ENCODE measurements at places on chromosomes 4 and X.

DNA sequence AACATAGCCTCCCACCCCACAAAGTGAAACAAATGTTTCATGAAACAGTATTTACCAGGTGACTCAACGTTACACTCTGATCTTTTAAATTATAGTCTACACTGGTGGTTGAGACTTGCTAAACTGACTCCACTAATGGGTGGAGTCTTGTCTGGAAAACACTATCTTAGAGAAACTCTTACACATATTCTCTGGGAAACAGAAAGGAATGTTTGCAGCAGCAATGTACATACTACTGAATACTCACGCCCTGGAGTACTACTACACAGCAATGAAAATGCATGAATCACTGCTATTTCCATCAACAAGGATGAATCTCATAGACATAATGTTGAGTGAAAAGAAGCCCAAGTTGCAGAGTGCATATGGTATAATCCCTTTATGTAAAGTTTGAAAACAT, 208.5 kb upstream of the IGFBP7 start:
- DNase-seq = no peak

DNA sequence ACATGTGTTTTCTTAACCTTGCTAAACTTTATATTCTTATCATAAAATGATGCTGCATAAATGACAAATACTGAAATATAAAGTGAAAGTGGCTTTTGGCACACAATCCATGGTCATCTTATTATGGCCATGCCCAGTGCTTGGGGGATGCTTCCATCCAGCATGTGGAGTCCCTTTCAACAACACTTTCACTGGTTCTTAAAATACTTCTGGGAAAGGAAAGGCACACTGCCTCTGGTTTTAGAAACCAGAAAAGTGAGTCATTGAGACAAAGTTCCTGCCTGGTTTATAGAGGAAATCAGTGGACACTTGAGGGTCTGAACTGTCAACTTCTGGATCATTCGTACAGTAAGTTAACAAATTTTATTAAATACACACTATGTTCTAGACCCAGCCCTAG, 248.0 kb upstream of the ADAMTS3 start:
- no peak for DNase-seq

DNA sequence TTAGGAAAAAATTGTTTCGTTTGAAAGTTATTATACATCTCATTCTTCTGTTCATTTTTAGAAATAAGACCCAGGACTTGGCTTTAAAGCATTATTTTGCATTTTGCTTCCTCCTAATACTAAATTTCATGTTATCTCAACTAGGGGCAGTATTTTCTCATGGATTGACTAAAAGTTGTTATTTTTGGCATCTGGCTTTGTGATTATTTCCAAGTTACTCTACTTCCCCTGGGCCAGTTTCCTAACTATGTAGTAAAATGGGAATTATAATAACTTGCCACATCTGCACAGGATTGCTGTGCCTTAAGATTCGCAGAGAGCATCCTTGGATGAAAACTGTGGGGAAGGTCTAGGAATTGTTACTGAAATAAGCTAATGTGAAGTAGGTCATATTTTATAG, 3.0 kb downstream of the RBPJ start:
- DNase-seq = no peak

- no peak for DNase-seq
Measured at GRCh38 chr4:101274888-101275752, 72.2 kb downstream of the PPP3CA start.

- no peak for DNase-seq
Measured at GRCh38 chr4:104677116-104677515, 182.4 kb upstream of the CXXC4 start.

DNA sequence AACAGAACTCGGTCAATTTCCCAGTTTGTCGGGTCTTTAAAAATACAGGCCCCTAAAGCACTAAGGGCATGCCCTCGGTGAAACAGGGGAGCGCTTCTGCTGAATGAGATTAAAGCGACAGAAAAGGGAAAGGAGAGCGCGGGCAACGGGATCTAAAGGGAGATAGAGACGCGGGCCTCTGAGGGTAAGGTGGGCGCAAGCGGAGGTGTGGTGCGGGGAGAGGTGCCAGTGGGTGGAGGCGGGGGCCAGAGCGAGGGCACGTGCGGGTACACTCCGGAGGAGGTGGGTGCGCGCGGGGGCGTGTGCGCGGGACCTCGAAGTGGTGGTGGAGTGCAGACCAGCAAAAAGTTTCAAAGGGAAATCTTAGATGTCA, 787 bp upstream of the TET2 start:
- DNase-seq = no peak

DNA sequence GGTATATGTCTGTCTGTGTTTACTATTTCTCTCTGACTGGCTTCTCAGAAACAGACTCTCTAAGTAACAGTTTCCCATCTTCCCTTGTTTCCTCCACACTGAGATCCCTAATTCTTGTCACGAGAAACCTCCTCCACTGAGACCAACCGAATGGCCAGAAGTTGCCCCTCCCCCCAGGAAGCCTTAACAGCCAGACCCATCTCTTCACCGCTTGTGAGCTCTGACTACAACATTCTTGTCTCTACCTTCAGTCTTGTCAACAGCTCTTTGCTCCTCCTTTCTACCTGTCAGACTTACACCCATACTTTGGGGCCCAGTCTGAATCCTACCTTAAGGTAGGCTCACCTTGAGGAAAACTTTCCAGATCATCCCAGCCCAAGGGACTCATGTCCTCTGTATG, 90.8 kb downstream of the NHSL2 start:
- DNase-seq = no peak

DNA sequence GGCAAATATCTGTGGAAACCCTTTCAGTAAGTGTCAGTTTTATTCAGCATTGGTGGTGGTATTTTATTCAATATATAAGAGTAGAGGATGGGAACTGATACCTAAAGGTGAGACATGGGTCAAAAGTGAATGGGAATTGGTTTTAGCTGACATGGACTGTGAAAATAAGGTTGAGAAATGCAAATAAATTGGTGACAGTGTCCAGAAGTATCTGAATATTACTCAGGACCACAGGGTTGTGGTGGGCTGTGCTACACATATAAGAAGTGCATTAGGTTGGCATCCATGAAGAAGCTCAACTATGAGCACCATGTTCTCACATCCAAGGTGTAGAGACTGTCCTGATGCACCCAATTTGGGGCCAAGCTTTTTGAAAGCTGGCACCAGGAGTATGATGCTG, 45.0 kb downstream of the ETDC start:
- DNase-seq = no peak

GRCh38 chrX:14616301-14616700, 87.0 kb downstream of the GLRA2 start:
- no peak for DNase-seq

- DNase-seq = no peak
Measured at GRCh38 chr4:143986180-143986579, 33.0 kb downstream of the GYPB start.

- no peak for DNase-seq
Measured at GRCh38 chr4:19314116-19314515, 937.6 kb upstream of the SLIT2 start.

DNA sequence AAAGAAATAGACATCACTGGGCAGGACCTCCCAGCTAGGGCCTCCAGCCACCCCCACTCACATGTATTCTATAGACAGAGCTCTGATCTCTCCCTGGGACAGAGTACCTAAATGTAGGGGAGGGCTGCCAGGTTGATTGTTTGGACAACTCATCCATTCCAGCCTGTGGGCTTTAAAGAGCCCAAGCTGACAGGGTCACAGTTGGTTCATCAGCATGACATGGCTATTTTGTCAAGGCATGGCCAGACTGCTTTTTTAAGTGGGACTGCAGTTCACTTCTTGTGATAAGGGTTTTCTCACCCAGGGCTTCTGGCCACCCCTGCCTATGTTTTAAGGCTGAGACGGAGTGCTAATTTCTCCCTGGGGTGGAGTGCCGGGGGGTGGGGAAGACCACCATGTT, 63.3 kb downstream of the KLHL4 start:
- DNase-seq = no peak

- no peak for DNase-seq
Measured at GRCh38 chr4:8192748-8193738, 6.0 kb upstream of the SH3TC1 start.

DNA sequence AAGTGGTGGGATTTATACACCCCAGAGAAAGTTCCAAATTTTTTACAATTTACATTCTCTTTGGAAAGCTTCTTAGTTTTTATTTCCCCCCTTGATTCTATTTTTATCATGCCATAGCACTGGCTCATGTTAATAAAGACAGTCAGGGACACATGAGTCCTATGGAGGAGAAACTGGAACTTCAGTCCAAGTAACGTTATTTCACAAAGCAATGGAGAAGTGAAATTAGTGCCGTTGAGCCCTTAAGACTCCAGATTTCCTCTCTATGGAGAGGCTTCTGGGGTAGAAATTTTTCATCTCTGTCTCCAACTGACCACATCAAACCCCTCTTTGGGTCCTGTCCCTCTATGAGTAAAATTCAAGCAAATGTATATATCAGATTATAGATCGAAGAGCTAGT, 12.8 kb upstream of the TASL start:
- DNase-seq = no peak

Measured in stimulated activated CD4-positive, alpha-beta T cell treated with anti-CD3 and anti-CD28 coated beads, Interleukin-12 subunit alpha, Interleukin-12 subunit beta, amount 100 ng/mL, for 48 hours (primary cell).